ENCODE measurements at places on chromosomes 1 and 21. TPM values are rescaled to one million over a fixed set of nuclear protein-coding genes. Genes with fewer than 3 reads are reported as not detected.

GRCh38 chr1:207750631-207751305, 1.1 kb upstream of the CD46 start:
- no peak for DNase-seq

Gene LYPD8
- total RNA-seq: not detected

Gene DIO1
- not detected for total RNA-seq

DNA sequence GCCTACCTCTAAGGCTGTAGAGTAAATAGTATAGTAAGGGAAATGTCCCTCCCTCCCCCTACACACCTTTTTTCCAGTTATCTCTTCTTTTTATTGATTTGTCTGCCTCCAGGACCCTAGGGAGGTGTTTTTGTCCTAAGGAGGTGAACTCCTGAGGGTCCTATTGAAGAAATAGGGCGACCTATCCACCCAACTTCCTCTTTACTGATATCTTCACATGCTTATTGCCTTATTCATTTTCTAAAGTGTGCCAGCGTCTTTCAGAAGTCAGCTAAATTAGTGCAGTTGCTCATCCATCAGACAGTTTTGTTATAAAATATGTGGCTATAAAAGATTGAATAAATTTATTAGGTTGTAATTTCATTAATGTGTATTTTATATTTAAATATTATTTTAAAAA, 5.9 kb downstream of the BACH1 start:
- no peak for DNase-seq

- no peak for DNase-seq
Measured at GRCh38 chr1:117631359-117632160, 25.7 kb downstream of the TENT5C start.

DNA sequence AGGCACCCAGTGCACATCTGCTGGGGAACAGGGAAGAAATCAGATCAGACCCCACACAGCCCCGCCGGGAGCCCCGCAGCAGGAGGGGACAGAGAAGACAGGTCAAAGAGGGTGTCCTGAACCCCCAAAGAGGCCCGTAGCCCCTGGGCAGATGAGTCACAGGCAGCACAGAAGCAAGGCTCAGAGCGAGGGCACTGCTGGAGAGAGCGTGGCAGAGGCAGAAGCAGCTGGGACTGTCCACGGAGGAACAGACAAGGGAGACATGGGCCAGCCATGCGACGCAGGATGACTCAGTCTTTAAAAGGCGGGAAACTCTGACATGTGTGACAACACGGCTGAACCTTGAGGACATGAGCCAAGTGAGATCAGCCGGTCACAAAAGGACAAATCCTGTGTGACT, 14.5 kb upstream of the PRDM16 start:
- no peak for DNase-seq

DNA sequence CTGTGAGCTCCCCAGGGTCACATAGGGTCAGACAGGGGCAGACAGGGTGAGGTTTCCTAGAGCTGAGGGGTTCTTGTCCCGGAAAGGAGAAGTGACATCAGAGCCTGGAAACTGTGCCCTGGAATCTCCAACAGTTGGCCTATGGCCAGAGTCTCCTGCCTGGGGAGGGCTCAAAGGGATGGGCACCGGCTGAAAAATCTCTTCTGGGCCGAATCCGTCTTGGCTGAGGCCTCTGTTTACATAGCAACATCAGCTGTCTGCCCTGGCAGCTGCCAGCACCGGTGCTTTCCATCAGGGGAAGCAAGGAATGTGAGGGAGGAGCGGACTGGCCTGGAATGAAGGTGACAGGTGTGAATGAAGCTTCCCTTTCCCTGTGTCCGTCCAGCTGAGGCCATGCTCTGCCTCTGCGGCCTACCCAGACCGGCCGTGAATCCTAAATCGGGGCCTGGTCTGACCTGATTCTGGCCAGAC, 30.7 kb downstream of the VASH2 start:
- DNase-seq: no peak

DNA sequence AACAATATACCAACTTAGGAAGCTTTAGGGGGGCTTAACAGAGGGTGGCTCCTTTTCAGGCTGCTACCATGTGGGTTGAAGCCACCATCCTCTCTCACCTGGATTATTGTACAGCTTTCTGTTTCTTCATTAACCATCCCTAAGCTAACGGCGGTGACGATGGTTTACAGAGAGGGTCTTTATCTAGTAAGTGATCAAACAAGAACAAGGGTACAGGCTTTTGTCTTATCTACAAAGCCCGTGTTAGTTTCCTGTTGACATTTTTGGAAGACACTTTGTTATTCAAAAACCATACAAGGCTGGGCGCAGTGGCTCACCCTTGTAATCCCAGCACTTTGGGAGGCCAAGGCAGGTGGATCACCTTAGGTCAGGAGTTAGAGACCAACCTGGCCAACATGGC, 20.4 kb downstream of the SLC25A33 start:
- no peak for DNase-seq

DNA sequence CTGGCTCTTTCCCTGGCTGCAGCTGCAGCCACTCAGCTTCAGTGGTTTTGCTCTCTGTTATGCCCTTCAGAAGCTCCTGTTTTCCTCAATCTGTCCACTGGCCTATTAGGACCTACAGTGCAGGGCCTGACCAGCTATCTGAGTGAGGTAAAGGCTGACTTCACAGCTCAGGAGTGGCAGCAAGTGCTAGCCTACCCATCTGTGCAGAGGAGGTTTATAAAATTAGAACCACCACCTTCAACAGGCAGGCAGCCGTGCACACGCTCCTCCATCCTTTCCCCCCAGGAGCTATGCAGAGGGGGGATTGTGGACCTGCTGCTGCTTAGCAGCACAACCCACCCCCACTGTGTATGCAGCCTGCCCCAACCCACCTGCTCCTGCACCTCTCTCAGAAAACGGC, 8.3 kb downstream of the ADAR start:
- no peak for DNase-seq

GRCh38 chr1:57163789-57164188, 198.0 kb upstream of the C8B start:
- DNase-seq: no peak

GRCh38 chr1:241265428-241265827, 91.6 kb downstream of the RGS7 start:
- DNase-seq: no peak

- DNase-seq: no peak
Measured at GRCh38 chr1:22089134-22089571, 36.6 kb downstream of the CDC42 start.

Gene RIIAD1
- not detected for total RNA-seq
